ENCODE measurements at places on chromosomes 6 and 20.

DNA sequence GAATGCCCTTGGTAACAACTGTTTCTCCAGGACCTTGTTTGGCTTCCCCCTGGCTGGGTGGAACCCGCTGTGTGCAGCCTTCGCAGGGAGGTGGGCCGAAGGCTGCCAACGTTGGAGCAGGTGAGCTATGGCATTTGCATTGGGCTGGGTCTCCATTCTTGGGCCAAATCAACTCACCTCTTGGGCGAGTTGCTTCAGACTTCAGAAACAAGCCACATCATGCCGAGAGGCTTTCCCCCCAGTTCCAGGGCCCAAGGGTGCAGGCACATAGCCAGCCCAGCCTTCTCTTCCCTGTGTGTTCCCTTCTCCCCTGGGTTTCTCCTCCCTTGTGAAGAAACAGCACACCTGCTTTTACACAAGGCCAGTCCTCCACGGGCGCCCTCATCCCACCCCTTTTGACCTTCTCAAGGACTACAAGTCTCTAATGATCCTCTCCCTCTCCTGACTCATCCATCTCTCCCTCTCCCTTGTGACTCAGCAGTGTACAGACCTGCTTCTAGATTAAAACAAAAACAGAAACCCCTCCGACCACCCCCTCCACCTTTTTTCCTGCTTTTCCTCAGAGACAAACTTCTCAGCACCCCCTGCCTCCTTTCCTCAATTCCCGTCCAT, 41.6 kb downstream of the FAM209B start:
- no peak for DNase-seq

DNA sequence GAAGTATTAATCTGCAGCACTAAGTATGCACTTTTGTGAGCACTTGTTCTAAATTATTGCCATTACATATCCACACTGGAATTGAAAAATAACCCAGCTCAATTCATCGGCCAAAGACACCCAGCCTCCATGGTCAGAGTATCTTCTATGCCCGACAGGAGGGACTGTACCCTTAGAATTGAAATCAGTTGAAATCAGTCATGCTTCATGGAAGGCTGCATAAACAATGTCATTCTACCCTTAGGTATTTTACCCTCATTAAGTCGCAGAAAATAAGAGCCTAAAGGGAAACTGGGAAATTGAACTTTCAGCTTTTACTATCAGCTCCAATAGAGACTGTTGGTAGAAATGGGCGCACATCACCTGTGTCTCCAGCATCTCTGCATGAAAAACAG, 2.9 kb upstream of the RAMACL start:
- DNase-seq: no peak

GRCh38 chr6:39218868-39219567, 10.3 kb downstream of the KCNK5 start:
- no peak for DNase-seq

DNA sequence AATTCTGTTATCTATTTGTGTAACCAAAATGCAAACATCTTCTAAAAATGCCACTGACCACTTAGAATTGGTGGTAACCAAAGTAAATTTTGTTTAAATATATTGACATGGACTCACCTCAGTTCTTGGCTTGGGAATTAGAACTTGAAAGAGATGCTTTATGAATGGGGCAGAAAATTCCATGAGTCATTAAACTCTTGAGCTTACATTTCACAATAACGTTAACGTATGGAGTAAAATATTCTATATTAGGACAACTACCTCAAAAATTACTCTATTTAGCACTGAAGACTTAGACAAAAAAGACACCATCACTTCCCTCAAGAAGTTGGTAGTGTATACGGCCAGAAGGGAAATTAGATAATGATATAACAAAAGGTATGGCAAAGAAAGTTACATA, 752.2 kb upstream of the MARCKS start:
- DNase-seq: no peak

DNA sequence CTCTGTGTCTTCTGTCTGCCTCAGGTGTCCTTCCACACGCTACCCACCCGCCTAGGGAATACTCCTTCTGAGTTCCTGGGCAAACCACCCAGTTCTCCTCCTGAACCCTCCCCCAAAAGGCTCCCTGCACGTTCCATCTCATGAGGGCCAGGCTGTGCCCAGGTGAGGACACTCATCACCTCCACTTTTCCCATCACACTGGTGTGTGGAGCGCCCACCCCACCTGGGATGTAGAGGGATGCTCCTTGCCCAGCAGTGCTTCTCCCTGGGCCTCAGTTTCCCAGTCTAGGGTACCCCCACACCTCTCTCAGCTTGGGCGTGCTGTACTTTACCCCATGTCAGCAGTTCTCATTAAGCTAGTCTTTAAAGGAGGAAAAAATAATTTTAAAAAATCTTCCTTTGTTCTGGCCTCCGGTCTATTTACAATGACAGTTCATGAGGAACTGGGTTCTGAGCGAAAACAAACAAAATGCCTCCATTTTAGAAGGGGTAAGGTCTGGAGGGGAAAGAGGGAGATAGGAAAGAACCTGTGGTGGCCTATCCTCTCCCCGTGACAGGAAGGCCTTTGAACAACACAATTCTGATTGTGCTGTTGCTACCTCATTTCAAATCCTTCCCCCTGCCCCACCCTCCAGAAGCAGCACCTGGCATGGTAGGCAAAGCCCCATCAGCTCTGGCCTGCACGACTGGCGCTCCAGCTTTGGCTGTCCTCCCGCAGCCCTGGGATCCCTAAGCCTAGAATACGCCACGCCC, 1.7 kb upstream of the C20orf203 start:
- no peak for DNase-seq

DNA sequence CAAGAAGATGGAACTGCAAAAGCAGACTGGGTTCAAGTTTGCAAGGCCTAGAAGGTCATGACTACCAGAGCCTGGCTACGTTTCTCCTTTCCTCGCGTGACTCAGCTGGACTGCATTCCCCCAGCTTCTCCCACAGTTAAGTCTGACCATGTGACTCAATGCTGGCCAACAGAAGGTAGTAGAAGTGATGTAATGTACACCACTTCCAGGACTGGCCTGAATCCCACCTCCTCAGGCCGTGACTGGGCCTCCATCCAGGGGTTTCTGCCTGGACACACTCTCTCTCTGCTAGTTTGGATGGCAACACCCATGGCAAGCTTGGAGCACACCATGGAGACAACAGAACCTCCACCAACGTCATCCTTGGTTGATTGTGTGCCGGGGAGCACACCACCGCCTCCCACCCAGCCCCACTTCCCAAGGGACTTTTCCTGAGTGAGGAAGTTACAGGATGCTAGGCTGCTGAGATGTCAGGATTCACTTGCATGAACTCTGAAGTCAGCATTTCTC, 112.0 kb upstream of the CDYL start:
- DNase-seq: no peak

- DNase-seq: no peak
Measured at GRCh38 chr20:51070621-51071020, 47.7 kb upstream of the KCNG1 start.

GRCh38 chr6:43948527-43949485, 178.4 kb downstream of the MRPL14 start:
- no peak for DNase-seq

- DNase-seq: peak; percentile 36
Measured at GRCh38 chr6:85865420-85866369, 223.0 kb upstream of the SYNCRIP start.

- DNase-seq: no peak
Measured at GRCh38 chr20:51643390-51643789, 100.9 kb upstream of the NFATC2 start.

DNA sequence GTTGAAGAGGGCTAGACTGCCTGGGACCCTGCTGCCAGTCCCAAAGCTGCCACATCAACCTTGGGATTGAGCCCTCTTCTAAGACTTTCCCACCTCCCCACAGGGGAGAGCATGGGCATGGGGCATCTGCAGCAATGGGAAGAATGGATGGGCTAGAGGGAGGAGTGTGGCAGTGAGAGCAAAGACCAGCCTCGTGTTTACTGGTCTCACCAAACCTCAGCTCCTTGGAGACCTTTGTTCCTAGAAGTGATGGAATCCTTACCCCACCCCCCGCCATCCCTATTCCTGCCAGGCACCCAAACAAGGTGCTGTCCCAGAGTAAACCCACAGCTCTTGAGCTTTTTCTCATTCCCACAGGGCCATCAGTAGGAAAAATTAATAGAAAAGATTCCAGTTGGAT, 20.0 kb upstream of the ARMC12 start:
- no peak for DNase-seq

- no peak for DNase-seq
Measured at GRCh38 chr6:31797588-31797987, 2.0 kb upstream of the VARS1 start.

DNA sequence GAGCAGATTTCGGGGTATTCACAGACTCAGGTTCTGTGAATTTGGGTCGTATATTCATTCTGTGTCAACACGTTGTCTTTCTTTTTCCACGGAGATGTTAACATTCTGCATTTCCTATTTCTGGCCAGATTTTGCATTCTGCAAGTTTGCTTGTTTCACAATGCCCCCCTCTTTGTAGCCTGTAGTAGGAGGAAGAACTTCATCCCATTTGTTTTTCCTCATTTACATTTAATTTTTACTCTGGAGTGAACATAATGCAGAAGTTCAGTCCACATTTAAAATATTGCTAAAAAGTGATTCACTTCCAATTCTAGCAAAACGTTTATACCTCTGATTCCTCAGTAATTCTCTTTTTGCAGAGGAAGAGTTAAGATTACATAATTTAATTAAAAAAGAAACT, 12.9 kb downstream of the TAGAP start:
- no peak for DNase-seq

All from PC-9 (cell line).